Stimulated activated CD4-positive, alpha-beta T cell treated with anti-CD3 and anti-CD28 coated beads, Interleukin-1b, Interleukin-23, amount 100 ng/mL, for 1 hour (primary cell): ENCODE measurements at places on chromosomes 2 and 18.

DNA sequence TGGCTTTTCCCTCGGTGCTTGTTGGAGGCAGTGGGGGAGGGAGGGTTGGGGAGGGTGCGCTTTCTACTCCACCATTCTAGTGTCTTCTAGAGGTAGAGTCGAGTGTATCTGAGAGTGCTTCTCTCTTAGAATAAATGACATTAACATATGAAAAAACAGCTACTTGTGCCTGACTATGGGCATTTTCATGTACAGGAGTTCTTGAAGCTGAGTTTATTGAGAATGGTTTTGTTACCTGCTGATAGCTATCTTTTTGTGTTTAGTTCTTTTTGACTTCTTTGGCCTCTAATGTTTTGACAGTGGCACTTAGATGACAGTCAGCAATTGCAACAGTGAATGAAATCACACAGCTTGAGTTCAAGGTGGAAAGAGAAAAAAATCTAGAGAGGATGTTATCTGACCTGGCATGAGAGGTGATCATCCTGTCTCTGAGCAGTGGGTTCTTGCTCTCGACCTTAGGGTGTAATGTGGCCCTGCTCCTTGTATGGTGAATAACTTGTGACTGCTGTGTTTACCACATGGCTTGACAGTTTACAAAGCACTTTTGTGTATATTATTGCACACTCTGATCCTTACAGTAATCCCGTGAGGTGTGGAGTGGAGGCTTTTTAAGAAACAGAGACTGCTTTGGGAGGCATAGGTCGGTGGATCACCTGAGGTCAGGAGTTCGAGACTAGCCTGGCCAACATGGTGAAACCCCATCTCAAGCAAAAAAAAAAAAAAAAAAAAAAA lies 86.7 kb downstream of the AGAP1 start:
- DNase-seq = no peak

DNA sequence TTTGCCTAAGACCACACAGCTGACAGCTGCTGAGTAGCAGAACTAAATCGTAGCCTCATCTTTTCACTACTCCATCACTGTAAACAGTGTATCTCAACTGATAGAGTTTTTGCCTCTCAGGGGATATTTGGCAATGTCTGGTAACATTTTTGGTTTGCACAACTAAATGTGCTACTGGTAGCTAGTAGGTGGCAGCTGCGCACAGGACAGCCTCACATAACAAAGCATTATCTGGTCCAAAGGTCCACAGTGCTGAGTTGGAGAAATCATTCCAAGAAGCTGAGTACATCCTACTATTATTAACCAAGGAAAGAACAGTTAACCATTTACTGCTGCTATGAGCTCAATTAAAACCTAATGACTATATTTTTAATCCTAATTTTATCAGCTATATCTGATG lies 6.1 kb upstream of the CCDC102B start:
- DNase-seq = no peak

- no peak for DNase-seq
These were observed 294.9 kb downstream of the DYSF start for GRCh38 chr2:71748227-71748626.

- DNase-seq = no peak
These were observed 55.9 kb downstream of the LYPD6B start for GRCh38 chr2:149094217-149095015.

DNA sequence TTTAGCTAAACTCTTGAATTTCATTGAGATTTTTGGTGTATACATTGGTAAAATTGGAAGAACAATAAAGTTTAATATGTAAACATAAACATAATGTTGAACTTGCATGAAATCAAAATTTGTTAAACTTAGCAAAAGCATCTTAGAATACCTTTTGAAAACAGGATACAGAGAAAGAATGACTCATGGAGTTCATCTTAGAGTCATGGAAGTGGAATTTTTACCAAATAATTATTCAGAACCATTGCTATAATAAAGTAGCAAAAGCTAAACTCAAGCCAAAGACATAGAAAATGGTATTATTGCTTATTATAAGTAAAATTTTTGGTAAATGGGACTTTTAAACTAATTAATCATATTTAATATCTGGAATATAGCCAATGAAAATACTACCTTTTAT lies 841.6 kb upstream of the SLC39A10 start:
- no peak for DNase-seq

- DNase-seq = no peak
These were observed 148.8 kb upstream of the DLGAP1 start for GRCh38 chr18:4603955-4604354.

- no peak for DNase-seq
These were observed 74.0 kb downstream of the ZNF516 start for GRCh38 chr18:76420898-76421684.

GRCh38 chr2:16553226-16553625 lies 112.4 kb downstream of the CYRIA start:
- DNase-seq = no peak

DNA sequence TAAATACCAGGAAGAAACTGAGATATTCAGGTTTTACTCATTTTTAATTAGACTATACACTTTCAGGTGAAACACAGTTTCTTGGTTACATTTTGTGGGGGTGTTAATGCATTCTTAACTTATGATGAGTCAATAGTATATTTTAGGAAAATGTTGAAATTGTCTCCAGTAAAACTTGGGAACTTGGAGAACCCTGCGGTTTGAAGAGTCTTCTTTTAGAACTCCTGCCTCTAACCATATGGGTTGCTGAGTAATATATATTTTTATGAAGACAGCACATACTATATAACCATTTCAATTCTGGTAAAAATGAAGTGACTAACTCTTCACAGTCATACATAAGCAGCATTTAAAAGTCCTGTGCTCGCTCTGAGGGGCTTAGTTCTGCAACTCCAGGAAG lies 308.2 kb upstream of the LRATD1 start:
- no peak for DNase-seq

GRCh38 chr2:161388146-161388779 lies 27.8 kb upstream of the TBR1 start:
- DNase-seq = no peak

DNA sequence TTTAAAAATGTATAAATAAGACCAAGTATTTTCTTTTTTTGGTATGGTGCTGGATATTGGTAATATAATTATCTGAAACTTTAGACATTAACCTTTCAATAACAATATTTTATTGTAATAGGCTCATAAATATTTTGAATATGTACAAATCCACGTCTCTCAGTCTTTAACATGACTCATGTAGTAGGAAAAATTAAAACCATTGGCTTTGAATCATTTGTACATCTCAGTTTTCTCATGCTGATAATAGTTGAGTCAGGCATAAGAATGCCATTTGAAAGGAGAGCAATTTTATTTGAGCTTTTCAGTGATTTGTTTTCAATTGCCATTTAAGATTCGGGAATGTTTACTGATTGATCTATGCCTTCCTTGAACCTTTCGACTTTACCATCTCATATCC lies 364.8 kb downstream of the TGIF1 start:
- DNase-seq = no peak

GRCh38 chr18:79336556-79337142 lies 59.1 kb upstream of the NFATC1 start:
- no peak for DNase-seq

GRCh38 chr2:3572620-3573019 lies 2.4 kb upstream of the RPS7 start:
- DNase-seq = no peak

DNA sequence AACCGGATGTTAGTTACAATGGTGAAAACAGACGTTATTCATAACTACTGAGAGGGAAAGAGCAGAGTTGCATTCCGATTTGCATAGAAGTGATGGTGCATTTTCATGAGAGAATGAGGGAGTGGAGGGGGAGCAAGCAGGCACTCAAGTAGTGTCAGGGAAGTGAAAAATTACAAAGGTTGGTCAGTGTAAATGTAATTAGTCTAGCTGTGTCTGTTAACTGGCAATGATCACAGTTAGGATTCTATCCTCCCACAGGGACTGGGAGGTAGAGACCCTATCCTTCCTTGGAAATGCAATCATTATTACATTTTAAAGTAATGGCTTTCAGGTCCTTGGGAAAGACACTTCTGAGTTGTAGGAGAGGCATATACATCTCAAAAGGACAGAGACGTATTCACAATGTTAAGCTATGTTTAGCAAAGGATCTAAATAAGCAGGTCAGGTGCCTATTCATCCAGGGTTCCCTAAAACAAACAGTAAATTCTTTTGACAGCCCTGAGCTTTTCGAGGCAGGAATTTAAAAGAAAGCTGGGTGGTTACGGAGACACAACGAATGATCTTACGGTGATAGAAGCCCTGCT lies 1671.8 kb upstream of the DDX18 start:
- no peak for DNase-seq

DNA sequence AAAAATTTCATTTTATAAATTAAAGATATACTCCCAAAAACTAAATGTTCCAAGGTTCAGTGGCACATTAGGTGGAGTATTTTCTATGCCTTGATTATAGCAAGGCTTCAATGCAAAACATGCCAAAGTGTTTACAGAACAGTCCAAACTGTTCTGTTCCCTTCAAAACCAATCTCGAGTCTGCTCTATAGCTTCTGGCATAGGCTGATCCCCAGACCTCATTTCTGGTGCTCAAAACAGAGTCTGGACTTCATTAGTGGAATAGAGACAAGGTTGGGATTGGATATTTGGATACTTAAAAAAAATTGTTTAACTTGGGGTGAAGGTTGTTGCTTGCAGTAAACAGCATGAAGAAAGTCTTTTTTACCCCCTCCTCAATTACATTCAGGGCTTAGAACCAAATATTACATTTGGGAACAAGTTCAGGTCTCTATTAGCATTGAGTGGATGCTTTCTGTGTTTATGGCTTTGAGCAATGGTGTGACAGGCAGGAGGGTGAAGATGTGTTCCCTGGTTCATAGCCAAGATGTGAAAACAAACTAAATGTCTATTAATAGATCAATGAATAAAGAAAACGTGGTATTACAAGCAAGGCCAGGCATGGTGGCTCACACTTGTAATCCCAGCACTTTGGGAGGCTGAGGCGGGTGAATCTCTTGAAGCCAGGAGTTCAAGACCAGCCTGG lies 208.1 kb upstream of the RND3 start:
- no peak for DNase-seq

- no peak for DNase-seq
These were observed 52.6 kb upstream of the PEX13 start for GRCh38 chr2:60964651-60965498.

- DNase-seq = no peak
These were observed 1.2 kb downstream of the PER2 start for GRCh38 chr2:238286987-238287736.

- DNase-seq = no peak
These were observed 219.6 kb upstream of the RAB12 start for GRCh38 chr18:8389391-8390340.

DNA sequence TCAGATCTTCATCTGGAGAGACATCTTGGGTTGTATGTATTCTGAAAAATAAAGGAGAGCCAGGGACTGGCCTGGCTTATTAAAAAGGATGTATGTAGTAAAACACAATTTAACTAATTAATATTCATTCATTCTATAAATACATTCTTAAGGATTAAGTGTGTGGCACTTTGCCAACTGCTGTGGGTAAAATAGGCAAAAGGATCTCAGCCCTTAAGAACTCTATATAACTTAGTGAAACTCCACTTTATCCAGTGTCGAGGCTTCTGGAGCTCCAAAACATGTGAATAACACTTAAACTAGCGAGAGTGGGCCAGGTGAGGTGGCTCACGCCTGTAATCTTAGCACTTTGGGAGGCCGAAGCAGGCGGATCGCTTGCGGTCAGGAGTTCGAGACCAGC lies 7.7 kb upstream of the STK39 start:
- no peak for DNase-seq

DNA sequence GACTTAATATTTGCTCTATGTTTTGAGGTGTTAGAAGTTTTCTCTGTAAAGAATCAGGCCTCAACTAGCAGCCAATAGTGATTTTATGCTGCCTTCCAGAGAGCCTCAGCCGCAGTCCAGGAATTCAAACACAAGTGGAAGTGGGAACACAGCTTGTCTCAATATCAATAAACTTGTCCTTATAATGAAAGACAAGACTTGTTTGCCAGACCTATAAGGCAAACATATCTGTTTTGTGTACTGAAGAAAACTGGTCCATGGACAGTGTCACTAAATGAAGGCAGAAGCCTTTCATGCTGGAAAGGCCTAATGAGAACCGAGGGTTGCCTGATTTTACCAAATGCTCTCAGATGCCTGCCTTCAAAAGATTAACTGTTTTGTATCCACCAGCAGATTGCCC lies 182.2 kb downstream of the EPHA4 start:
- no peak for DNase-seq

GRCh38 chr2:232528746-232529460 lies 2.9 kb downstream of the CHRND start:
- no peak for DNase-seq

DNA sequence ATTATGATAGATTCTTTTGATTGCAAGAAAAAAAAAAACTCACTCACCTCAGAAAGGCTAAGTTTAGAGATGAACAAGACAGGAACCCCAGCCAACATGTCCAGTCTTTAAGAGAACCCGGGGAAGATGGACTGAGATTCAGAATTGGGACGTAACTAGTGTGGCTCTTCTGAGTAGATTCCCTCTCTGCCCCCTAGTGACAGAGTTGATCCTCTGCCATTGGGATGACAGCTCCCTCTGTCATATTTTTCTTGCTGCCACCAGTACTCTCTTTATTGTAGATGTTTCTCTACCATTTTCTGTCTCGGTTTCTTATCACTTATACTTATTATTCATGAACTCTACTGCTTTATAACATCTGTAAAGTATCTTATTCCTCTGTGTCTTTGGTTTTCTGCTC lies 77.7 kb downstream of the GULP1 start:
- DNase-seq = no peak

DNA sequence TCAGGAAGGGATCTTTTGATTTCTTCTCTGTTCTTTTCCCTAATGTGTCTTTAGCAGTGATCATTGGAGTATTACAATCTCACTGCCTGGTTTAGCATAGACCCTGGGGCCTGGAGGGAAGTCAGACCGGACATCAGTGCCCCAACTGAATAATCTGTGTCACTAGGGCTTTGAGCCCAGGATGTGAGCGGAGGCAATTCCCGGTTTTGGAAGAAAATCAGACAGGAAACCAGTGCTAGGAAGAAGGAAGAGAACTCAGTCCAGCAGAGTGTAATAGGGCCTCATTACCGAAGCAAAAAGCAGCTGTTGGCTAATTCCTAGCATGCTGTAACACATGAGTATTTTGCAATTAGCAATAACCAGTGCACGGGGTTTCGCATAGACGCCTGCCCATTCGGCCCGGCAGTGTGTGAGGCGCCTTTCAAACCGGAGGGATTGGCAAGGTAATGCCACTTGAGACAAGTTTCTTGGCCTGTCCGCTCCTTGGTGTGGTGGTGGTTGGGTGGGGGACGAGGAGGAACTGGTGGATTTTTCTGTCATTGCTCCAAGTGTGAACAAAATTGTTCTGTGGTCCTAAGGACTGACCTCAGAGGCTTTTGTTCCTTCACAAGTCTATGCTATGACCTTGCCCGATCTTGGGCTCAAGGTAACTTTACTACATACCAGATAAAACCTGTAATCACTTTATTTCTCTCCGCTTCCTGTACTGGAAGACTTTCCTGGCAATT lies 2.8 kb downstream of the FOSL2 start:
- no peak for DNase-seq

DNA sequence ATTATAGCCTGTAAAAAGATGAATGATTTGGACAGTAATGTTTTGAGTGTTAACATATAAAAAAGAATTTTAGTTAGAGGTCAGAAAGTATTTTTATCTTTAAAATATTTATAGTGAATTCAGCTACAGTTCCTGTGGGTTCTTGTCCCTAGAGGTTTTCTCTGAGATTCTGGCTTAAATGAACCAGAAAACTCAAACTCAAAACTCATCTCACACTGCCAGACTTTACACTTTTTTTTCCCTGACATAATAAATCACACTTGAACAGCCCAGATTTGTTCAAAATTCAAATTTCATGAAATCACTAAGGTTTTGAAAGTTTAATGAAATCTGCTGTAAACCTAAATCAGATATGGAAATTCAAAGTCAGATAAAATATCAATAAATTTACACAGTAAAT lies 92.3 kb downstream of the KCNH7 start:
- DNase-seq = no peak
